ENCODE measurements at places on chromosomes 7 and 10.

DNA sequence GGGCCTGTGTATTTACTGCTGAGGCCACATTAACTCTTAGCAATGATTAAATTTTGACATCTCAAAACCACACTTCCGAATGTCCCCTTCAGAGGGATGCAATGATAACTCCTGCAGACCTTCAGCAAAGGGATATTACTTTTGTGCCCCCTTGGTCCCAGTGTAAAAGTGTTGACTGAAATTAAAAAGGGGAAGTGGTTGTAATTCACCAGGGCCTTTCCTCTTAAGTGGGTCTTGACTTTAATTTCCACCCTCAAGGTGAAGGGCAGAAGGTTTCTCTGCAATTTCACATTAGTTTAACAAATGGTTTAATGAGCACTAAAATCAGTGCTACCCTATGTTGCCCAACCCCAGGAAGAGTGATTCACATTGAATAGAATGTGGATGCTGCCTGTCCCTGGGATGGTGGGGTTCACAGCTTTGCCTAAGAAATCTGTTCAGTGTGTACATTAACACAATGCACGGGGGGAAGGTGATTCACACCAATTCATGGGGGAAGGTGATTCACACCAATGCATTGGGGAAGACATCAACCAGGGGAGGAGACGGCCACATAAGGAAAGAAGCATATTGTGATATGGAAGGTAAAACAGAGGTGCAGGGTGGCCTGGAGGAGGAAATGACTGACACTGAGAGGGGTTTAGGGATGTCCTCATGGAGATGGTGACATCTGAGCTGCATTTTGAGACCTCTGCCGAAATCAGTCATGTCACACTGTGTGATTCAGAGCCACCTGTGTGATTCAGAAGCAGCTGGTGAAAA lies 19.4 kb upstream of the TNS3 start:
- H3K27ac ChIP-seq: no peak overlapping the region
- peaks cover 18% of the 10 kb centered on the region for H3K4me1 ChIP-seq
- no peaks in the 10 kb centered on the region for H3K27me3 ChIP-seq
- DNase-seq: no peak
- no peak overlapping the region for H3K4me3 ChIP-seq
- H3K36me3 ChIP-seq: no peaks in the 10 kb centered on the region

- no peak for DNase-seq
- no peaks in the 10 kb centered on the region for H3K27me3 ChIP-seq
- H3K27ac ChIP-seq: no peak overlapping the region
- H3K36me3 ChIP-seq: peaks cover 55% of the 10 kb centered on the region
- H3K4me1 ChIP-seq: no peaks in the 10 kb centered on the region
These were observed 111.9 kb downstream of the SVIL start for GRCh38 chr10:29522918-29523317.

DNA sequence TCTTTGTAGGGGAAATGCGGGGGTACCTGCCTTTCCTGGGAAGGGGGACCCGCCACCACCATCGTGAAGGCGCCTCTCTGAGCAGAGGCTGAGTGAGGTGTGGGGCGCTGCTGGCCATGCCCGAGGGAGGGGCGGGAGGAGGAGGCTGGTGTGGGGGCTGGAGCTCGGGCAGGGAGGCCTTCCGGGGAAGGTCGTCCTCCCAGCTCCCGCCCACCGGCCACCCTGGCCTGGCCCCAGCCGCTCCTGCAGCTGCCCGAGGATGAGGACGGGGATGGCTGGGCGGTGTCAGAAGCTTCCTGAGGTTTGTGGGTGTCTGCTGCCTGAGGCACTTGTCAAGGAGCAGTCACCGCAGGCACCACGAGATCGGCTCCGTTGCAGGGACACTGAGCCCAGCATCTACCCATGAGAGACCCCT lies 11.4 kb downstream of the PWWP2B start:
- H3K4me3 ChIP-seq: peak overlapping the region; percentile 0
- H3K27me3 ChIP-seq: no peaks in the 10 kb centered on the region
- DNase-seq: no peak

DNA sequence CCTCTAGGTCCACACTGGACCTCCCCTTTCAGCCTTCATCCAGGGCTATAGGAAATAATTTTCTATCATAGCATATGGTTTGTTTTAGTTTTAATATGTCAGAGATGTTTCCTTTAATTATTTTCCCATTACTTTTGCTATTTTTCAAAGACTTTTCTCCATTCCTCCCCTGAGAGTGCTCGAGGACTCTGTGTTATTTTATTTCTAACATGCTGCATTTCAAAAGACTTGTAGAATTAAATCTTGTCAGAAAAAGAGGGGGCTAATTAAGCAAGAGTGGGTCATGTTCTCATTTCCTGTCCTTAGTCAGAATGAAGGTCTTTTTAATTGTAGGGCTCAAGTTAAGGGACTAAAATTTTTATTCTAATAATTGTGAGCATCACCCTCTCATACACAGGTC lies 71.6 kb upstream of the CTTNBP2 start:
- no peak overlapping the region for H3K27ac ChIP-seq
- H3K27me3 ChIP-seq: no peaks in the 10 kb centered on the region
- H3K36me3 ChIP-seq: no peaks in the 10 kb centered on the region
- DNase-seq: no peak
- no peak overlapping the region for H3K4me3 ChIP-seq

DNA sequence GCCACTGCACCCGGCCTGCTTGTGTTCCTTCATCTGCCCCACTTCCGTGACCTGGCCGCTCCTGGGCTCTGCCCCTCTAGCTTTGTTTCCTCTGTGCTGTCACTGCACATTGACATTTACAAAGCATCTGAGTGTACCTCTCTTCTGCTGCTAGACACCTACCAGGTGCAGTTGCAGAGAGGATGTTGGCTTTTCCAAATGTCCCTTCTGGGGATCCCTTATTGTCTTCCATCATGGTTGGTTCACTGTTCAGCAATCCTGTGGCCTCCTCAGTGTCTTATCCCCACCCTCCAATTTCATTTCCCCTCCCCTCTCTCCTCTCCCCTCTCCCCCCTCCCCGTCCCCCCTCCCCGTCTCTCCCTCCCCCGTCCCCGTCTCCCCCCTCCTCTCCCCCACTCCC lies 13.8 kb downstream of the VWA2 start:
- H3K4me3 ChIP-seq: no peak overlapping the region
- no peaks in the 10 kb centered on the region for H3K27me3 ChIP-seq
- H3K36me3 ChIP-seq: peaks cover 5% of the 10 kb centered on the region

- no peaks in the 10 kb centered on the region for H3K27me3 ChIP-seq
- no peak overlapping the region for H3K4me3 ChIP-seq
- H3K36me3 ChIP-seq: no peaks in the 10 kb centered on the region
These were observed 39.6 kb upstream of the ATP6V0A4 start for GRCh38 chr7:138837627-138838026.

- H3K36me3 ChIP-seq: no peaks in the 10 kb centered on the region
- no peak overlapping the region for H3K4me3 ChIP-seq
- no peak overlapping the region for H3K27ac ChIP-seq
- peaks cover 39% of the 10 kb centered on the region for H3K27me3 ChIP-seq
These were observed 4.0 kb upstream of the HECW1 start for GRCh38 chr7:43108255-43109011.

DNA sequence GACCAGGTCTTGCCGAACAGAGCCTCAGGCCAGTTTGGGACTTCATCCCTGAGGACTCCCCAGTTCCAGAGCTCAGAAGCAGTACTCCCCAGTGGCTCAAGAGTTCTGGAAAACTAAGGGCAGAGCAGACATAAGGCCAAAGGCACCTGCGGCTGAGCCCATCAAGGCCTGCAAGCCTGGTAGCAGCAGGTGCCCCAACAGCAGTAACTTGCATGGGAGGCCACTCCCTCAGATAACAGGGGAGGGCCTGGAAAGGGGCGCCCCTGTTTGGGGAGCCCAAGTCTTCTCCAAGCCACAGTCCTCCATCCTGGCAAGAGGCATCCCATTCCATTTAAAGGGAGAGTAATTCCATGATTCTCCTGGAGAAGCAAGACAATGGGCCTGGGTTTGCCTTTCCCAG lies 13.0 kb downstream of the POLL start:
- H3K4me3 ChIP-seq: no peak overlapping the region
- peaks cover 9% of the 10 kb centered on the region for H3K4me1 ChIP-seq
- peaks cover 30% of the 10 kb centered on the region for H3K36me3 ChIP-seq
- H3K27me3 ChIP-seq: peaks cover 8% of the 10 kb centered on the region

- H3K4me1 ChIP-seq: no peaks in the 10 kb centered on the region
- no peaks in the 10 kb centered on the region for H3K27me3 ChIP-seq
- no peak overlapping the region for H3K27ac ChIP-seq
- H3K4me3 ChIP-seq: no peak overlapping the region
- no peak for DNase-seq
These were observed 160.3 kb downstream of the CELF2 start for GRCh38 chr10:11177926-11178471.

DNA sequence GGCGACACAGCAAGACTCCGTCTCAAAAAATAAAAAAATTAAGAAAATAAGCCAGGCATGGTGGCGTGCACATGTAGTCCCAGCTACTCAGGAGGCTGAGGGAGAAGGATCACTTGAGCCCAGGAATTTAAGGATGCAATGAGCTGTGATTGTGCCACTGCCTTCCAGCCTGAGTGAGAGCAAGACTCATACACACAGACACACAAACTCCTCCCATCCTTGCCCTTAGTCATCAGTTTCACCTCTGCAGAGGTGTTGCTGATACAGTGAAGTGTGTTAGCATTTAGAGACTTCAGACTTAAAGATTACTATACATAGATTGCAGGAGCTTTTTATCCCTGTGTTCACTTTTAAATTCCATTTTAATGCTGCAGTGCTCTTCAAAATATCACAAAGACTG lies 5.5 kb upstream of the H2AZ2 start:
- no peaks in the 10 kb centered on the region for H3K27me3 ChIP-seq
- H3K27ac ChIP-seq: no peak overlapping the region
- no peaks in the 10 kb centered on the region for H3K4me1 ChIP-seq
- H3K36me3 ChIP-seq: no peaks in the 10 kb centered on the region
- DNase-seq: no peak

GRCh38 chr7:106276513-106276912 lies 8.3 kb downstream of the NAMPT start:
- H3K36me3 ChIP-seq: peaks cover 21% of the 10 kb centered on the region
- H3K4me1 ChIP-seq: peaks cover 1% of the 10 kb centered on the region
- no peak for DNase-seq
- H3K27me3 ChIP-seq: no peaks in the 10 kb centered on the region
- H3K4me3 ChIP-seq: no peak overlapping the region
- no peak overlapping the region for H3K27ac ChIP-seq

- H3K27ac ChIP-seq: peak overlapping the region; percentile 80
- H3K4me3 ChIP-seq: no peak overlapping the region
- peaks cover 18% of the 10 kb centered on the region for H3K4me1 ChIP-seq
- H3K36me3 ChIP-seq: no peaks in the 10 kb centered on the region
- H3K27me3 ChIP-seq: no peaks in the 10 kb centered on the region
- DNase-seq: no peak
These were observed 715.1 kb downstream of the GRID1 start for GRCh38 chr10:85651497-85651882.

DNA sequence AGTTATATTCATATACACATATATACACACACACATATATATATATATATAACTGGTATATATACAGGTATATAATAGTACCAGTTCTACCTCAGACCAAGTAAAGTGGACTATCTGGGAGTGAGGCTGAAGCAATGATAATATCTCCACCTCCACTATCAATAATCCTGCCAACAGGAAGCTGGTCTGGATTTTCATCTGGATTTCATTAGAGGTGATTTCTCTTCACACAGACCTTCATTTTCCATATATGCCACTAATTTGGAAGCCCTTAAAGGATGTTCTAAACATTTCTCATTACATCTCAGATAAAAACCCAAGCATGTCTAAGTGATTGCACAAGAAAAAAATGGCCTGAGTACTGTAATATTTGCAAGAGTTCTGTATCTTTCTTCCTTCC lies 1.7 kb upstream of the SLC35B4 start:
- no peak for DNase-seq
- peaks cover 10% of the 10 kb centered on the region for H3K27me3 ChIP-seq
- H3K4me3 ChIP-seq: no peak overlapping the region
- H3K36me3 ChIP-seq: no peaks in the 10 kb centered on the region
- peaks cover 9% of the 10 kb centered on the region for H3K4me1 ChIP-seq

GRCh38 chr7:155168597-155169480 lies 98.7 kb downstream of the HTR5A start:
- no peaks in the 10 kb centered on the region for H3K36me3 ChIP-seq
- no peak overlapping the region for H3K4me3 ChIP-seq

GRCh38 chr7:132376361-132377013 lies 199.8 kb downstream of the PLXNA4 start:
- no peaks in the 10 kb centered on the region for H3K36me3 ChIP-seq
- no peak overlapping the region for H3K4me3 ChIP-seq
- H3K27ac ChIP-seq: peak overlapping the region; percentile 80
- H3K4me1 ChIP-seq: peaks cover 62% of the 10 kb centered on the region

DNA sequence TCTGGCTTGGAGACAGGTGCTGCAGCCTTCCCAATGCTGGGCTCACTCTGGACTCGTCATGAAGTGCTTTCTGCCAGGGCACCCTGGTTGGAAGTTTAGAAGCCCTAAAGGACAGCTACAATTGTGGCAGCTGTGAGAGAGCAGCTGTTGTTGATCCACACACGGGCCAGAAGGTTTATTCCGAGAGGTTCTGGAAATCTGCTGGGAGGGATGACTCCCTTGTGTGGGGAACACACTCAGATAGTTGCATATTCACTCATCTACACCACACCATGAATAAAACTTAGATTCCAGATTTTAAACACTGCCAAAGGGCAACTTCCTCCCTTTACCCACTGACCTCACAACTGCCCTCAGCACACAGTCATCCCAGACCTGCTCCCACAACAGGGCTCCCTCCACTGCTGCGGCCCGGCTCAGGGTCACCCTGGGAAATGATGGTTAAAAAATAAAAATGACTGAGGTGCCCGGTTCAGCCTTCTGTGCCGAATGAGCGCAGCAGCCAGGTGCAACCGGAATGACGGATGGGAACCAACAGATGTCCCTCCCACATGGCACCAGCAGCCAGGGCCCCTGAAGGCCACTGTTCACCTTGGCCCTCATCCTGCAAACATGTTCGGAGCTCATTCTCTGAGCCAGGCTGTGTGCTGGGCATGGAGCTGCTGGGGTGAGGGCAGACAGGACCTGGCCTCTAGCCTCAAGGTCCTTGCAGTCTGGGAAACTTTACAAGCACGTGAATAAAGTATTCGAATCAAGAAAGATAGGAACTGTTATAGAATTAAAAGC lies 40.2 kb downstream of the ASB13 start:
- H3K4me1 ChIP-seq: peaks cover 11% of the 10 kb centered on the region
- H3K4me3 ChIP-seq: no peak overlapping the region
- DNase-seq: no peak
- no peaks in the 10 kb centered on the region for H3K36me3 ChIP-seq
- no peaks in the 10 kb centered on the region for H3K27me3 ChIP-seq
- H3K27ac ChIP-seq: no peak overlapping the region

DNA sequence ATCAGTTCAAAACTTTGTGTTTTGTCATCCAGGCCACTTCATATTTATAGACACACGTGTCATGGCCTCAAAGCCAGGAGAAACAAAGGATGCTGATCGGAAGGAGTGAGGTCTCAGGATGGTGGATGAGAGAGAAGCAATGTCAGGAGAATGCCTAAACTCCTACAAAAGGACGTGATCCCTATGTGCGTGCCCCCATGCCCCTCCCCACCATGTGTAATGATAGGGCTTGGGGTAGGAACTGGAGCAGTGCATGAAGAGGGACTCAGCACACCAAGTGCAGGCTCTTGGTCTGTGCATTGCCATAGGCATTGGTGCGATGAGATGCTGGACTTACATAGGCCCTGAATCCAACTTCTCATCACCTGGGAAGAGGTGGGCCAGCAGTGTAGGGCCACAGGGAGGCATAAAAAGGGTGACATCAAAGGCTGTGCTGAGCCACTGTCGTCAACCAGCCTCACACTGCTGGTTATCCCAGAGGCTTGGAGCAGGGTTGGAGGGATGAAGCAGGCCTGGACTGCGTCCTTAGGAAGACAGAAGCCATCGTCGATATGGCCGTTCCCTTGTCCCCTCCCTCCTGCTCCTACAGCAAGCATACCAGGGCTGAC lies 46.9 kb upstream of the GDF10 start:
- peaks cover 8% of the 10 kb centered on the region for H3K27me3 ChIP-seq
- no peaks in the 10 kb centered on the region for H3K4me1 ChIP-seq
- DNase-seq: no peak

Measured in large intestine (tissue), 12 donors.